ENCODE measurements at places on chromosomes 2 and 18. TPM values are rescaled to one million over a fixed set of nuclear protein-coding genes. Genes with fewer than 3 reads are reported as not detected.

Gene INPP5D
- total RNA-seq, result 29.7 TPM

Gene GRHL1
- total RNA-seq, result 32.5 TPM

Gene POU3F3
- not detected for total RNA-seq

Gene PROC
- 0.64 TPM for total RNA-seq

Gene COX7A2L
- total RNA-seq, result 157 TPM

Gene LRRC30
- not detected for total RNA-seq

Gene UPP2
- not detected for total RNA-seq

Gene AFF3
- total RNA-seq, result not detected

Gene LYG2
- total RNA-seq, result not detected

Gene MAP3K19
- total RNA-seq, result not detected

Gene NEU4
- total RNA-seq, result 0.07 TPM

Gene LIMS4
- total RNA-seq, result not detected

Gene CCDC68
- total RNA-seq, result 2.4 TPM

Gene PTPRN
- not detected for total RNA-seq

Gene PROKR1
- under 0.01 TPM for total RNA-seq

Gene STARD6
- not detected for total RNA-seq

Gene REG1B
- total RNA-seq, result not detected

Gene PPP1R1C
- total RNA-seq, result 0.68 TPM

Gene RAX
- total RNA-seq, result not detected

Gene DOK6
- 0.07 TPM for total RNA-seq

Gene SIX3
- 4.1 TPM for total RNA-seq

Gene KYNU
- 61.0 TPM for total RNA-seq

Gene OXER1
- not detected for total RNA-seq

Gene ANKRD39
- 4.8 TPM for total RNA-seq

Gene LYPD1
- total RNA-seq, result 0.14 TPM

Gene TET3
- total RNA-seq, result 15.1 TPM

Gene SGO2
- 1.3 TPM for total RNA-seq

Gene ODC1
- total RNA-seq, result 495 TPM

Gene CCDC121
- 1.2 TPM for total RNA-seq

Gene SRD5A2
- total RNA-seq, result 0.07 TPM

Gene MRO
- total RNA-seq, result not detected
